ENCODE measurements at places on chromosomes 6 and 20.

GRCh38 chr6:56582236-56582635, 60.5 kb downstream of the DST start:
- no peaks in the 10 kb centered on the region for H3K4me1 ChIP-seq
- H3K36me3 ChIP-seq = no peaks in the 10 kb centered on the region
- no peak overlapping the region for H3K27ac ChIP-seq
- DNase-seq = peak; percentile 19
- H3K27me3 ChIP-seq = no peaks in the 10 kb centered on the region

DNA sequence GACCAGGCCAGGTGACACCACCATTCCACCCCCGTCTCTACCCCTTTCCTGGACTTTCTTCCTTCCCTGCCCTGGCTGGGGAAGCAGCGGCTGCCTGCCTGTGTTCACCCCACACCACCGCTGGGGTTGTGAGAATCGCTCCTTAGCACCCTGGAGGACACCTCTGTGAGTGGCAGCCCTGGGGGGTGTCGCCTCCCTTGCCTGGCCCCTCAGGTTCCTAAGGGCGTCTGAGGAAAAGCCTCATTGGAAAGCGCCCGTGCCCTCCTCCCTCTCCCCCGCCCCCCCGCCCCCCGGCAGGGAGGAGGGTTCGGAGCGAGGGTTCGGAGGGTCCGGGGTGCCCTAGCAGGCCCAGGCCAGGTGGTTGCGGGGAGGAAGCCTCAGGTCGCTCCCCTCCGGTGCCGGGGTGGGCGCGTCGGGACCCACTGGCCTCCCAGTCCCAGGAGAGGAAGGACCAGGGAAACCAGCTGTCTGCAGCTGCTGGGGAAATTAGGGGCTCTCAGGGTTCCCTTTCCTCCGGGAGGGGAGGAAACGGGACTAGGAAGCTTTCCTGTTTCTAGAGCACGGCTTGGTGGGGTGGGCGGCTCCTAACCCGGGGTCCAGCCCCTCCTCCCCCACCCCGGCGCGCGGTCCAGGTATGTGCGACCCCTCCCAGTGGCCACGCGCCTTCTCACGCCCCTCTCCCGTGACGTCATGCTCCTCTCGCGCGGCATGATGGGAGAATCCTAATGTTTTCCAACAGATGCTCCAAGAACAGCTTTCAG, at the start of gene PHACTR3:
TSS of gene PHACTR3 (plus strand) at position 760 of the 761 bp plus-strand sequence. CDS start 475 bp downstream, outside the sequence.
- H3K36me3 ChIP-seq = no peaks in the 10 kb centered on the region
- H3K27me3 ChIP-seq = no peaks in the 10 kb centered on the region
- H3K27ac ChIP-seq = no peak within 1 kb of the TSS
- no peaks in the 10 kb centered on the region for H3K4me1 ChIP-seq
- no peak for DNase-seq

DNA sequence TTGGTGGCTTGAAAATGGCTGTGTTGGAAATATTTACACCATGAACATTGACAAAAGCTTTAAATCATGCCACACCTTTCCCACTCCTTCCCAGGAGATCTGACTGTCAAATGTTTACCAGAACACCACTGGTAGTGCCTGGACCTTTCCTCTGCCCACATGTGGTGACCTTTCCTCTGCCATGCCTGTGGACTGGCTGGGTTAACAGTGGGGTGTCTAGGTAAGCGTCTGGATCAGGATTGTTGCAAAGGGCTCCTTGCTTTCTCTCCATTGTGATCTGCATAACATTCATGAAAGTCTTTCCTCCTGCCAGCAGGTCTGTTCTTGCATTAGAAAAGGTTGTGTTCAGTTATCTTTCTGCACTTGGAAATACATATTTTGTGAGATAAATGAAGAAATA, 572.7 kb downstream of the DHX35 start:
- H3K27me3 ChIP-seq = no peaks in the 10 kb centered on the region
- DNase-seq = no peak
- H3K36me3 ChIP-seq = no peaks in the 10 kb centered on the region
- H3K4me1 ChIP-seq = no peaks in the 10 kb centered on the region
- no peak overlapping the region for H3K4me3 ChIP-seq

GRCh38 chr6:142854589-142855488, 90.1 kb downstream of the HIVEP2 start:
- H3K27me3 ChIP-seq = no peaks in the 10 kb centered on the region
- no peaks in the 10 kb centered on the region for H3K36me3 ChIP-seq
- peaks cover 29% of the 10 kb centered on the region for H3K4me1 ChIP-seq
- no peak overlapping the region for H3K4me3 ChIP-seq

GRCh38 chr20:31602779-31603441, 2.2 kb upstream of the ID1 start:
- no peak overlapping the region for H3K4me3 ChIP-seq
- H3K27ac ChIP-seq = no peak overlapping the region
- peak; percentile 70 for DNase-seq
- H3K36me3 ChIP-seq = no peaks in the 10 kb centered on the region

DNA sequence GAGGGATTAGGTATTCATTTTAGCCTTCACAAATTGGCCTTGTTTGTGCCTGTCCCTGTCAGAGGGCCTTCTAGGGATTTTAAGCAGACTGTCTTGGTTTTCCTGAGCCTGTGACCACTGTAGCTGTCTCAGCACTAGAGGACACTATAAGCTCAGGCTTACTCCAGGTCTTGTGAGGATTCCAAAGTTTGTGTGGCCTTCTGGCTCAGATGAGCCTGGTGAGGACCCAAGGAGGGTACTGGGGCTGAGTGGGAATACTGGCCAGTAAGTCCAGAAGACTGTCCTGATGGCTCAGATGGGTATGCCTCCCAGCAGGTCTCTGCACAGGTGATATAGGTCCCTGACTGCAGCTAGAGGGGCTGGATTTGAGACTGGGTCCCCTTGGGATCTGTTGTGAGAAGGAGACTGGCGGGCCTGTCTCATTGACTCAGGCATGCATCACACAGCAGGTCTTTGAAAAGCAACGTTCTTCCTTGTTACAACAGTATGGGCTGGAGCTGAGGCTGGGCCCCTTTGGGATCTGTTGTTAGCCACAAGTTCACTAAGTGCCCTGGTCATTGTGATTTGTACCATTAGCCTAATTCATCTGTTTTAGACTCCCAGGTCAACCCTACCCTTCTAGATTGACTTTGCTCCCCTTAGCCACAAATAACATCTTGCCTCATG, 26.3 kb upstream of the TFB1M start:
- DNase-seq = no peak
- no peak overlapping the region for H3K4me3 ChIP-seq
- H3K36me3 ChIP-seq = no peaks in the 10 kb centered on the region
- no peak overlapping the region for H3K27ac ChIP-seq
- H3K27me3 ChIP-seq = no peaks in the 10 kb centered on the region

GRCh38 chr6:41446907-41447545, 99.2 kb upstream of the FOXP4 start:
- H3K27ac ChIP-seq = no peak overlapping the region
- H3K4me3 ChIP-seq = no peak overlapping the region
- peaks cover 9% of the 10 kb centered on the region for H3K27me3 ChIP-seq
- peaks cover 7% of the 10 kb centered on the region for H3K4me1 ChIP-seq
- no peaks in the 10 kb centered on the region for H3K36me3 ChIP-seq
- DNase-seq = no peak

- no peak overlapping the region for H3K27ac ChIP-seq
- no peaks in the 10 kb centered on the region for H3K4me1 ChIP-seq
- H3K4me3 ChIP-seq = no peak overlapping the region
- no peak for DNase-seq
- H3K36me3 ChIP-seq = no peaks in the 10 kb centered on the region
- H3K27me3 ChIP-seq = no peaks in the 10 kb centered on the region
These were observed 309.3 kb upstream of the SUPT3H start for GRCh38 chr6:45686841-45687569.

- no peaks in the 10 kb centered on the region for H3K27me3 ChIP-seq
- H3K4me3 ChIP-seq = no peak overlapping the region
- no peak for DNase-seq
- peak overlapping the region; percentile 39 for H3K27ac ChIP-seq
- peaks cover 28% of the 10 kb centered on the region for H3K36me3 ChIP-seq
- H3K4me1 ChIP-seq = peaks cover 81% of the 10 kb centered on the region
These were observed 5.9 kb downstream of the WRNIP1 start for GRCh38 chr6:2771079-2771478.

DNA sequence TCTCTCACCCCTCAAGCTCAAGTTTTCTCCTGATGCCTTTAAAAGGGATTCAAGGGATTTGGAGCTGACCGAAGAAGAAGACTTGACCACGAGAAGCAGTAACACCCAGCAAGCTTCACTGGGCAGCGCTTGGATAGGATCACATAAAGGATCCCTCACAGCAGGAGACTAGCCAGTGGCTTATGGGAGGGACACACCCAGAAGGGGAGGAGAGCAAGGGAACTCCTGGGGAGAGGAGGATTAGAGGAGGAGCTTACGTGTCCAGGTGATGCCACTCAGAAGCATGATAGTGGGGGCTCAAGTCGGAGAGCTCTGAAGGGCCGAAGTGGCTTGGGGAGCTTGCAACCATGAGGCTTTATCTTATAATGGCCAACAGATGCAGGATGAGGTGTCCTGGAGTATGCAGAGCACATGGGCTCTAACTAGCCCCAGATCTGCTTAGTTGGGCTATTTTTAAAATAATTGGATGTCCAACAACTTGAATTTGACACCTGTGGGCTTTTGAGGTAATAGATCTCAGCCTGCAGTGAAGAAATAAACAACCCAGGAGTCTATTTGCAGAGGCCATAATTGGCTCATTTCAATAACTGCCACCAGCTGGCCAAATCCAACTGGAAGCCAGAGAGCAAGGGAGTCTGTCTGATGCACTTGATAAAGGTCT, 137.9 kb upstream of the EXOC2 start:
- no peak overlapping the region for H3K27ac ChIP-seq
- no peak for DNase-seq
- H3K4me3 ChIP-seq = no peak overlapping the region
- H3K27me3 ChIP-seq = no peaks in the 10 kb centered on the region
- no peaks in the 10 kb centered on the region for H3K36me3 ChIP-seq
- no peaks in the 10 kb centered on the region for H3K4me1 ChIP-seq

GRCh38 chr6:106530026-106530425, 99.3 kb downstream of the RTN4IP1 start:
- peaks cover 16% of the 10 kb centered on the region for H3K4me1 ChIP-seq

DNA sequence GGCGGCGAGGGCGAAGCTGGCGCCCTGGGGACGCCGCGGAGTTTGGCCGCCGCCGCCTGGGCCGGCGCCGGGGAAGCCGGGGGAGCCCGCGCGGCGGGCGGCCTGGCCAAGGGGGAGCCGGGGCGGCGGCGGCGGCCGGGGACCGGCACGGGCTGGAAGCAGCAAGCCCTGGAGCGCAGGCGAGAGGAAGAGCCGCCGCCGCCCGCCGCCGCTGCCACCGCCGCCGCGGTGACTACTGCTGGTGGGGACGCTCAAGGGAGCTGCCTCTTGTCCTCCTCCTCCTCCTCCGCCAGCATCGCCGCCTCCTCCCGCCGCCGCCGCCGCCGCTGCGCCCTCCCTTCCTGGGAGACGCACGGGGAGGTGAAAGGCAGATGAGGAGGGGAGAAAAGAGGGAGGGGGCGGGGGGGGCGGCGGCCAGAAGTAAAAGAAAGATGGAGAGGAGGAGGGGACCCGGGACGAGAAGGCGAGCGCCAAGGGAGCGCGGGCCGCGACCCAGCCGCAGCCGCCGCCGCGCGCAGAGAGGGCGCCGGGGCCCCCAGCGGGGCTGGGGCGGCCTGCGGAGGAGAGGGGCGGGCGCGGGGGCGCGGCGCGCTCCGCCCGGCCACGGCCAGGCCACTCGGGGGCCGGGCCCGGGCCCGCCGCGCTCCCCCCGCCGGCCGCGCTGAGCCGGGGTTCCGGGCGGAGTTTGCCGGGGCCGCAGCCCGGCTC, 846 bp downstream of the PDE10A start:
- no peak for DNase-seq
- H3K27ac ChIP-seq = no peak overlapping the region
- H3K4me3 ChIP-seq = no peak overlapping the region

DNA sequence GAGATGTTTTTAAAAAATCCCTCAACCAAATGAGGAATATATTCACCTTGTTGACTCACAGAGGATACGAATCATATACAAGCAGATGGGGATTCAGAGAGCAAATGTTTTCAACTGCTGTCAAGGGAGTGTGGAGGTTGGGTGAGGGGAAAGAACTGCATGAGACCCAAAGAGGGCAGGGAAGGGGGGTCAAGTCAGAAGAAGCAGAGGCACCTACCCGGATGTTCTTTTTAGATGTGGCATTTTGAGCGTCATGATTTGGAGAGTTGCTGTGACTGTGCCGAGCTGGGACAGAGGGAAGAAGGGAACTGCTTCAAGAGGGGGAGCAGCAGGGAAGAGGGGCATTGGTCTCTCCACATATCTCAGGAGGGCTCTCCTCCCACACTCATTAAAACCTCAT, 191.3 kb upstream of the PROKR2 start:
- DNase-seq = no peak
- H3K27ac ChIP-seq = no peak overlapping the region
- H3K27me3 ChIP-seq = no peaks in the 10 kb centered on the region
- H3K4me3 ChIP-seq = no peak overlapping the region
- no peaks in the 10 kb centered on the region for H3K36me3 ChIP-seq
- H3K4me1 ChIP-seq = peaks cover 40% of the 10 kb centered on the region

DNA sequence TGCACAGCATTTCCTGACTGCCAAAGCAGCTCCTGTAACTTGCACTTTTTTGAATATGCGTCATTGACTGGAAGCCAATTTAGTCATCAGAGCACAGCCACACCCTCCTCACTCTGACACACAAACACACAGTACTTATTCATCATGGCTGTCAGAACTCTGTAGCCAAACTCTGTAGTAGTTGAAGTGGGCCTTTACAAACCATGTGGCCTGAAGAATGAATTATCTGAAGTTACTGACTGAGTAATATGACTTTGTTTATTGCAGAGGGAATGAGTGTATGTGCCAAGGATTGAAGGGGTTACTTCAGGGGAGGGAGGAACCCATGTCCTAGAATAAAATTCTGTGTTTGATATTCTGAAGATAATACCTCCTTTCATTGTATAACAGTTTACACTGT, 102.7 kb downstream of the FIG4 start:
- H3K4me1 ChIP-seq = no peaks in the 10 kb centered on the region
- H3K36me3 ChIP-seq = peaks cover 7% of the 10 kb centered on the region
- DNase-seq = no peak
- no peaks in the 10 kb centered on the region for H3K27me3 ChIP-seq
- no peak overlapping the region for H3K27ac ChIP-seq
- no peak overlapping the region for H3K4me3 ChIP-seq

All from common myeloid progenitor, CD34-positive (primary cell).